Stimulated activated CD4-positive, alpha-beta T cell treated with anti-CD3 and anti-CD28 coated beads, TNF-alpha, amount 100 ng/mL, for 48 hours (primary cell): ENCODE measurements at places on chromosomes 11 and 22.

DNA sequence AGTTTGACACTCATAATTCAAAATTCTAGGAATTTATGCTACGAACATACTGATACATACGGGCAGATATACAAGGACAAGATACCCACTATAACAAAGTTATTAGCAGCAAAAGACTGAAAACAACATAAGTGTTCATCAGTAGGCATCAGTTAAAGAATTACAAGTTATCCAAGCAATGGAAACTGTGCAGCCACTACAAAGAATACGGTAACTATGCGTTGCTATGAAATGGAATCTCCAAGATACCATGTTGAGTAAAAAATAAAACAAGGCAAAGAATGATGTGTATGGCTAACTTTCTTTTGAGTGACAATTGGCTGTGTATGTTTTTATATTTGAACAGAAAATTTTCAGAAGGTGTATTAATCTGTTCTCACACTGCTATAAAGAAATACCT, 151.7 kb downstream of the ADAMTS15 start:
- no peak for DNase-seq

DNA sequence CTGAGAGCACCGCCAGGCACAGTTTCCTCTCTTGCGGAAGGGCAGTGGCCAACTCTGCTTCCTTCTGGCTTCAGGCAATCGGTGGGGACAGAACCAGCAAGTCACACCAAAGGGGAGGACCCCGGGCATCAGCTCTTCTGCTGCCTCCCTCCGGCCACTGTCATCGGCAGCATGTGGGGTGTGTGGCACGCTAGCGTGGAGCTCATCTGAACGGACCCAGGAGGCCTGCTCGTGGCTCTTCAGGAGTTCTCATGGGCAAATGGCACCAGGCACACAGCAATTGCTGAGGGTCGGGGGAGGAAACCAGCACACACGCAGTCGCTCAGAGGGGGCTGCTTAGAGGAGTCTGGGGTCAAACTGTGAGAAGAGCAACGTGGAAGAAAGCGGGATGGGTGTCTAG, 26.9 kb downstream of the B3GAT1 start:
- no peak for DNase-seq

DNA sequence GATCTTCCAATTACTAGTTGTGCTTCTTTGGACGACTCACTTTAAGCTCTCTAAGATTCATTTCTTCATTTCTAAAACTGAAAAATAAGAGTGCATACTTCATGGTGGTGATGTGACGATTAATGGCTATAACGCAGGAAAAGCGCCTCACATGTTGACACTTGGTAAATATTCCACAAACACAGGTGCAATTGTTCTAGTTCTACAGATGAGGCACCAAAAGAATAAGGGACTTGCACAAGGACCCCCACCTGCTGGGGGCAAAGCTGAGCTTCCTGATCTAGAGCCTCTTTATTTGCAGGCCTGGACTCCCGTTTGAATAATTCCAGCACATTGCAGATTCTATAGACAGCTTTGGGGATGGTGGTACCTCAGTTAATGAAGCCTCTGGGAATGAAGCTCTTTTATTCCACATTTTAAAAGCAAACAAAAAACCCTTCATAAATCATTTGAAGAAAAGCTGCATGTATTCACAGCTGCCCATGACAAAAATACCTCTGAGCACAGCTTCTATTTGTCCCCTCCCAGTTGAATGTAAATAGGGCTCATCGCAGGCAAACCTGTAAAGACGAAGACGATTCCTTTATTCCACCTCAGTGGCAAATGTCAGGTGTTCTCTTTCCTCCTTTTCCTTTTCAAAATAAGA, 14.9 kb upstream of the CADM1 start:
- no peak for DNase-seq

- DNase-seq, result no peak
These were observed 24.3 kb downstream of the NEU3 start for GRCh38 chr11:75013051-75013450.

DNA sequence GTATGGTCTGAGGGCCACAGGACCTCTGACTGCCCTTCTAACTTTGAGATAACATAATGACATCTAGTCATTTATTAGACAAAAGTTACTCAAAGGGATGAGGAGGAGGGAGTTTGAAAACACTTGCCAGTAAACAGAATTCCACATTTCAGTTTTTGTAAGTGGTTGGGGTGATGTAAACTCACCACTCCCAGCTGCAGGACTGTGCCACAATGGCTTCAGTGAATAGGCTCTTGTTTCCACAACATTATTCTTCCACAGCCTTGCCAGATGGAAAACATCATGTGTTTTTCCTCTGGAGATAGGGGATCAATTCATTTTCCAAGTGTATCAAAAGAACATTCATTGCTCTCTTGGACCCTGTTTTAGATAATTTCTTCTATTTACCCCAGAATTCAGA, 147.2 kb upstream of the BDNF start:
- DNase-seq, result no peak
